ENCODE measurements at places on chromosomes 12 and 14.

DNA sequence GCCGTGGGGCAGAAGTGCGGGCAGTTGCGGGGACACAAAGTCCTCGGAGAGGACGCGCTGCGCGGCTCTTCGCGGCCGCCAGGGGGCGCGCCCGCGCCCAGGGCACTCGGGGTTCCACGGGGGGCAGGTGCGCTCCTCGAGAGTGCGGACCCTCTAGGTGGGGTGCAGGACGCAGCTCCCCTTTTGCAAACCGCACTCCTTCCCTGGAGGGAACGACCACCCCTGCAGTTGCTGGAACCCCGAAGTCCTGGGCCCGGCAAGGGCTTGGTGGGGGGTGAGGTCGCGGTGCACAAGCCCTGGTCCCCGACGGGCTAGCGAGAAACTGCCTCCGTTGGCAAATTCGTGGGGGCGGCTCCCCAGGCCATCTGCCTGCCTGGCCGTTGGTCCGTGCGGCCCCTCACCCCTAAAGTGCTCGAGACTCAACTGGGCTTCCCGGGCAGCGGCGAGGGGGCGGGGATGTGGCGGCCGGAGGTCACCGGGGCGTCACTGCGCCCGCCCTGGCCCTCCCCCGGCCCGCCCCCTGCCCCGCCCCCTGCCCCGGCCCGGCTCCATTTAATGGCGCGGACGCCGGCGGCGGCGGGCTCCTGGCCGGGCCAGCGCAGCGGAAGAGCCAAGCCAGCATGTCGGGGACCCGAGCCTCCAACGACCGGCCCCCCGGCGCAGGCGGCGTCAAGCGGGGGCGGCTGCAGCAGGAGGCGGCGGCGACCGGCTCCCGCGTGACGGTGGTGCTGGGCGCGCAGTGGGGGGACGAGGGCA lies at the start of gene ADSS1:
TSS of gene ADSS1 (plus strand) at position 579 of the 756 bp plus-strand sequence. CDS start at position 621, 42 bp downstream.
- DNase-seq, result peak; percentile 35

DNA sequence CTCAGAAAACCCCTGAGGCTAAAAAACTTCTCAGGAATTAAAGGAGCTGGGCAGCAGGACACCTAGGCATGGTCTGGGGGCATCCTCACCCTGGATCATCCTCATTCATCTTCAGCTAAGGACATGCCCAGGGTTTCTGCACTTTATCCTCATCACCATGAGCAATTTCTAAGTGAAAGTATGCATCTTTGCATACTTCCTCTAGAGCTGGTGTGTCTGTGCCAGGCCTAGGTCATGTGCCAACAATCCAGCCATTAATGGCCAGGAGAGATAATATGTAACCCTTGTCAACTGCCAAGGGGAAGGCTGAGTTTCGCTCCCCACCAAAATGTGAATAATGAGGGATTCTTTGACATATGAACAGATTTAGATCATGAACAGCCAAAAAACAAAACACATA lies 160.5 kb downstream of the KITLG start:
- DNase-seq, result no peak

- no peak for DNase-seq
Observed at GRCh38 chr12:26467351-26467750, 272.0 kb downstream of the SSPN start.

- DNase-seq, result no peak
Observed at GRCh38 chr12:93912086-93912733, 235.0 kb downstream of the CRADD start.

DNA sequence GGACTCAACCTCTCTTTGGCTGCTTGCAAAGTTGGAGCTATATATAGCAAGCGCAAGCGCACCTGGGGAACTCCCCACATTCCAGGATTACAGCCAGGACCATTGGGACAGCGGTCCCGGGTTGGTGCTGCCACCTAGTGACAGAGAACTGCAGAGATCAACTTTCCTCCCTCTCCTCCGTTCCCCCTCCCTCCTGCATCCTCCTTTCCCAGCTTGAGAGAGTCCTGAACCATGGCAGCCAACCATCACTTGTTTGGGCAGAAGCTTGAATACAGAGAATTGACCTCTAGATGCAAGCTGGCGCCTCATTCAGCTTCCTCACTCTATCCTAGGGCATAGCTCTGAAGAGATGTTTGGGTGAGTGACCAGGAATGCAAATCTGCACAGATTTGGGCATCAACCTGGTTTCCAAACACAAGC lies 17.4 kb upstream of the FLVCR2 start:
- DNase-seq, result peak; percentile 86

- peak; percentile 37 for DNase-seq
Observed at GRCh38 chr14:71703477-71703876, 228.8 kb upstream of the RGS6 start.

DNA sequence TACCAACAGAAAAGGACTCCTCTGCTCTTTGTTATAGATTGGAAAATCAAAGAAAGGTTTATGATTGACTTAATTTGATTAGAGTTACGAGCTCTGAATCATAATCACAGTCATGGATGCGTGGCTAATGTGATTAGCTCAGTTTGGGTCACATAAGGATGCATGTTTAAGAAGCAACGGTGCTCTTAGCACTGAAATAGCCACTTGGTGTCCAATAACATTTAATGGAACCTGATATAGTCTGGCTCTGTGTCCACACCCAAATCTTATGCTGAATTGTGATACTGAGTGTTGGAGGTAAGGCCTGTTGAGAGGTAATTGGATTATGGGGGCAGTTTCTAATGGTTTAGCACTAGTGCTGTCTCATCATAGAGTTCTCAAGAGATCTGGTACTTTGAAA lies 501.6 kb downstream of the SLC6A15 start:
- DNase-seq, result no peak

GRCh38 chr12:74401035-74401434 lies 136.6 kb upstream of the ATXN7L3B start:
- DNase-seq, result no peak

DNA sequence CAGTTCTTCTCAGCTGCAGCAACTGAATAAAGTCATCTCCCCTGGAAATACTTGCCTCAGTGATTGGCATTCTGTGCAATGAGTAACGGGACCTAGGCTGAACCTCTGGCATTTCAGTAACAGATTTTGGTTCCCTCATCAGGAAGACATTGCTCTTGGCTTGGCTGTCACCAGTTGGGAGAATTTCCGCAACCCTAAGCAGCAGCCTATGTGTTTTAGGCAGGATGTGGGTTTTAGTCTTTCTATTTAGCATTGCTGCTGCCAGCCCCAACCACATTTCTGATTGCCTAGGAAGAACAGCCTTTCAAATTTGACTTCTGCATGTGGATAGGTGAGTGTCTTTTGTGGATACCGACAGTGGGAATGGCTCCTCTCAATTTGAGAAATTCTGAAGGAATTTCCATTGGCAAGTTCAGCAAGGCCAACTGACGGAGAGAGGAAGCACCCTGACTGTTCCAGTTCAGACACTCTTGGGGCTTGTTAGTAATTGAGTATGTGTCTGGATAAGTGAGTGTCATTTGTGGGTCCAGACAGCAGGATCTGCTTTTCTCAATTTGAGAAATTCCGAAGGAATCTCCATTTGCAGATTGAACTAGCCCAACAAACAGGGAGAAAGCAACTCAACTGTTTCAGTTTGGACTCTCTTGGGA lies 19.0 kb upstream of the CLEC2A start:
- DNase-seq, result no peak

GRCh38 chr12:124026755-124027745 lies 54.0 kb downstream of the ZNF664 start:
- peak; percentile 39 for DNase-seq

DNA sequence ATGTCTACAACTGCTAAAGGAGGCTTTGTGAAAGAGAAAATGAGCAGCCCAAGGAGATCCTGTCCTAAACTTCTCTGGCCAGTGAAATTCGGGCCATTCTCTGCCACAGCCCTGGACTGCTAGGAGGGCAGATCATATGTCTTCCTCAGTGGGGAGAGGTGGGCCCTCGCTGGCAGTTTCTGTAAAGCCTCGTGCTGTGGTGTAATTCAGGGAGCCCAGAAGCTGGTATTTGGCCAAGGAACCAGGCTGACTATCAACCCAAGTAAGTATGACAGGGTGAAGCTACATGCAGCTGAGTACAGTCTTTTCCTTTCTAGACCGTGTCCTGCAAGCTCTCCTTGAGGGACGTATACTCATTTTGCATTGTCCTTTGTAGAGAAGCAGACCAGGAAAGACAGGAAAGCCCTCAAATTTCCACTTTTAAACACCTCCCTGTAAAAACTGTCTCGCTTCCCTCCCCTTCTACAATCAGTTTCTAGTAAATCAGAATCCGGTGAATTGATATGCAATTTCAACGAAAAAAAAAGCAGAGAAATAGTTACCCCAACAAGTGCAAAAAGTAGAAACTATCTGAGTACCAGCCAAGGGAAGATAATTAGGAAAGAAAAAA lies 106.8 kb downstream of the DAD1 start:
- no peak for DNase-seq

DNA sequence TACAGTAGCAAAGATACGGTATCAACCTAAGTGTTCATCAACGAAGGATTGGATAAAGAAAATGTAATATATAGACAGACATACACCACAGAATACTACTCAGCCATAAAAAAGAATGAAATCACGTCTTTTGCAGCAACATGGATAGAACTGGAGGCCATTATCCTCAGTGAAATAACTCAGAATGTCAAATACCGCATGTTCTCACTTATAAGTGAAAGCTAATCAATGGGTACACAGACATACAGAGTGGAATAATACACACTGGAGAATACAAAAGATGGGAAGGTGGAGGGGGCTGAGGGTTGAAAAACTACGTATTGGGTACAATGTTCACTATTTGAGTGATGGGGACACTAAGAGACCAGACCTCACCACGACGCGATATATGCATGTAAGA lies 1.1 kb downstream of the RACGAP1 start:
- no peak for DNase-seq
